ENCODE measurements at places on chromosomes 6 and 20.

DNA sequence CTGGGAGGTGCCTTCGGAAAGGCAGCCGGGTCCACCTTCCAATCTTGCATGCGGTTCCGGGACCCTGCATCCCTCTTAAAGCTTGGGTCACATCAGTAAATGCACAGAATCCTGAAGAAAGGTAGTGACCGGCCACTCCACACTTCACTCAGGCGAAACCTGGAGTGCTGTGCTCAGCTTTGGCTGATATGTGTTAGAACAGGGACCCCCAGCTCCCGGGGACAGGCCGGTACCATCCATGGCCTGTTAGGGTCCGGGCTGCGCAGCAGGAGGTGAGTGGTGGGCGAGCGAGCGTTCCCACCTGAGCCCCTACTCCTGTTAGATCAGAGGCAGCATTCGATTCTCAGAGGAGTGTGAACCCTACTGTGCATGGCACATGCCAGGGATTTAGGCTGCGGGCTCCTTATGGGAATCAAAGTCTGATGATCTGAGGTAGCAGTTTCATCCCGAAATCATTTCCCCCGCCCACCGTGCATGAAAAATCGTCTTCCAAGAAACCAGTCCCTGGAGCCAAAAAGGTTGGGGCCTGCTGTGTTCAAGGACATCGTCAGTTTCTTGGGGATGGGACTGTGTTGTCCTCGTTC lies 143.0 kb downstream of the ERMARD start:
- DNase-seq = no peak

DNA sequence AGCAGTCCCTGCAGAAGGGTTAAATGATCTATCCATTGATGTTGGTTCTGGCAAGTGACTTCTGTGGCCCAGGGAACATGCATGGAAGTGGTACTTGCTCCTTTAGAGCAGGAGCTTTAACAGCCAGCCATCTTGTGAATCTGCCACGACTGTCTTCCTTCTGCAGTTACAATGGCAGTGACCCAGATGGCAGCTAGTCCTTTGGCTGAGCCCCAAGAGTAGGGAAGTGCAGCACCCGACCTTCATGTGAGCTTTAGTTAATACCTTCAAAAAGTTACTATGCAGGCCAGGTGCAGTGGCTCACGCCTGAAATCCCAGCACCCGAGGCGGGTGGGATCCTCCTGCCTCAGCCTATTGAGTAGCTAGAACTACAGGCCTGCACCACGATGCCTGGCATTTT lies 66.4 kb downstream of the POPDC3 start:
- DNase-seq = no peak

DNA sequence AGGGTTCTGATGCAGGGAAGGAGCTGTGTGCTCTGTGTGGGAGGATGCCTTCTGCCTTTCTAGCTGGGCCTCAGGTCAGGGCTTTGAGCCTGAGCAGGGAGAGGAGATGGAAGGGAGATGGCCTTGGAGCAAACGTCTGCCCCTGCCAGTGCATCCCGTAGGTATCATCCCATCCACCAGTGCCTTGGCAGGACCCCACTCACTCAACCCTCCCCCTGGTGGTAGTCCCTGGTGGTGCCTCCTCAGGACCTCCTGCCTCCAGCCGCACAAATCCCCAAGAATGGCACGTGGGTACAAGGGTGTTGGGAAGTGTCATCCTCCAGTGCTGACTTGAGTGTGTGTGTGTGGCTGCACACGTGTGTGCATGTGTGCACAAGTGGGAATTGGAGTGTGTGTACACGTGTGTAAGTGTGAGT lies 23.1 kb upstream of the MICB start:
- no peak for DNase-seq

DNA sequence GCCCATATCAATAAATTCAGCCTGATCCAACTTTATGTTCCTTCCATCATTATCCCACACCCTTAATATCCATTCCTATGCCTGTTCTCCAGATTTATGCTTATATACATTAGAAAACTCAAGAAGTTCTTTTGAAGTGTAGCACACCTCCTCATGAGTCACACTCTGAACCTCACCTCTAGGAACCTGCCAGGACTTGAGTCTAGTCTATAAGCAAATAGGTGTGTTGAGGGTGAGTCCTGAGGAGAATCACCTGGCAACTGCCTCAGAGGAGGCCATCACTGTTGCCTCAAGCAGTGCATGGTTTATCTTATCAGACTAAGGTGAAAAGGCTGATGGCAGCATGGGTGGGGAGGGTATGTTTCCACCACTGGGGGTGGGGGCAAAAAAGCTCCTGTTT lies 496.7 kb downstream of the C6orf118 start:
- DNase-seq = no peak

DNA sequence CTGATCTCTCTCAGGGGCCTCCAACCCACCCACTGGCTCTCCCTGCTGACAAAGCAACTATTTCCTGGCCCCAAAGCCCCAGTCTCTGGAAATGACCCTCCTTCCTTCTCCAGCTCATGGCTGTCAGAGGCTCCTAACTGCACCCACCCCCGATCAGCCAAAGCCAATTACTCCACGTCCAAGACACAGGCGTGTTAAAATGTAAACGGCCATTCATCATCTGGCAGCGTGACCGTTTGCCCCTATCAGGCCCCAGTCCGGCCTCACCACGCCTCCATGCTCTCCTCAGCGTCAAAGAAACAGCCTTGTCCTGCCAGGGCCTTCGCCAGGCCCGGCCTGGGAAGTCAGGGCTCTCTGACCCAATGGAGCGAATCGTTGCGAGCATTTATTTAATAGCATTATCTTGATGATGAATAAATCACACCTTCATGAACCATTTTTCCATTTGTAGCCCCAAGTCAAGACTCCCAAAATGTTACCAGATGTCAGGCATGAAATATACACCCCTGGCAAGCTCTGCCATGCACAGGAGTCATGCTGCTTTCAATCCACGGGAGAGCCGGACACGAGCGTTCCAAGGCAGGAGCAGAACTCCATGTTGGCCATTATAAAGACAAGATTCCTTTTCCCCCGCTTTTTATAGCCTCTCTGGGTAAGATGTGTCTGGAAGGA lies 17.7 kb downstream of the RIPOR3 start:
- no peak for DNase-seq

GRCh38 chr6:33947047-33947446 lies 143.2 kb upstream of the MLN start:
- no peak for DNase-seq

- no peak for DNase-seq
Measured at GRCh38 chr6:13511913-13512717, 24.7 kb upstream of the GFOD1 start.

- no peak for DNase-seq
Measured at GRCh38 chr6:109082188-109082577, 12.5 kb downstream of the SESN1 start.

DNA sequence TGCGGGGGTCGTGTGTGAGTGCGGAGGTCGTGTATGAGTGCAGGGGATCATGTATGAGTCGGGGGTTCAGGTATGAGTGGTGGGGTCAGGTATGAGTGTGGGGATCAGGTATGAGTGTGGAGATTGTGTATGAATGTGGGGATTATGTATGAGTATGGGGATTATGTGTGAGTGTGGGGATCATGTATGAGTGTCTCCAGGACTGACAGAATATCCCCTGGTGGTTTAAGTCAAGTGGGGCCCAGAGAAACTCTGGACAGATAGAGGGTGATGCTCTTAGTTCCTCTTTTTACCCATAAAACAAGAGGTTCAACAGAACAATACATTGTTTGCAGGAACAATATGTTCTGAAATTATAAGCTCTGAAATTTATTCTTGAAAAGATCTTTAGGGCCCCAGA lies 131.9 kb downstream of the UST start:
- no peak for DNase-seq

DNA sequence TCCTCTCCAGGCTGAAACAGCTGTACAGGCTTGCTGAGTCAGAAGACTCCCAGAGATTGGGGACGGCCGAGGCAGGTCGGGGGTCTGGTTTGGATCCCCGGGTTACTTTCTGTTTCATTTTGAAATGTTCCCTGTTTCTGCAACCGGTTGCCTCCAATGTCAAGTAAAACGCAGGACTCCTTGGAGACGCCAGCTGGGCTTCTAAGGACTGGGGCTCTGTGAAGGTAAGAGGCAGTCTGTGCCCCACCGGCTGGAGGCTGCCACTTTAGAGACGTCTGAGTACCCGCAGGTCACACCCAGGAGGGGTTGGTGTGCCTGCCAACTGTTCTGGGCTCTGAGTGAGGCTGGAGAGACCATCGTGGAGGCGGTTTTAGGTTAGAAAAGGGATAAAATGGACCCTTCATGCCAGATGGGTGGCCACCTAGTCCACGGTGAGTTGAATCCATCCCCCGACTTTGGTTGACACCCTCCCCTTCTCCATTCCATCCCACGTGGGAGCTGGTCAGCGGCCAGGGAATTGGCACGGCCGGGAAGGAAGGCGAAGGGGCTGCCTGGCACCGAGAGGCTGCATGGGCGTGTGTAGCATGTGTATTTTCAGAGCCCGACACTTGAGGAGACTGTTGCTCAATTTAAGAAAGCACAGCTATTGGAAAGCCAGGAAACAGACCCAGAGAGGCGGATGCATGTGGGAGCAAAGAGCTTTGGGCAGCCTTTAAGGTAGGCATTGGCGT lies 240.9 kb downstream of the PHACTR1 start:
- no peak for DNase-seq

DNA sequence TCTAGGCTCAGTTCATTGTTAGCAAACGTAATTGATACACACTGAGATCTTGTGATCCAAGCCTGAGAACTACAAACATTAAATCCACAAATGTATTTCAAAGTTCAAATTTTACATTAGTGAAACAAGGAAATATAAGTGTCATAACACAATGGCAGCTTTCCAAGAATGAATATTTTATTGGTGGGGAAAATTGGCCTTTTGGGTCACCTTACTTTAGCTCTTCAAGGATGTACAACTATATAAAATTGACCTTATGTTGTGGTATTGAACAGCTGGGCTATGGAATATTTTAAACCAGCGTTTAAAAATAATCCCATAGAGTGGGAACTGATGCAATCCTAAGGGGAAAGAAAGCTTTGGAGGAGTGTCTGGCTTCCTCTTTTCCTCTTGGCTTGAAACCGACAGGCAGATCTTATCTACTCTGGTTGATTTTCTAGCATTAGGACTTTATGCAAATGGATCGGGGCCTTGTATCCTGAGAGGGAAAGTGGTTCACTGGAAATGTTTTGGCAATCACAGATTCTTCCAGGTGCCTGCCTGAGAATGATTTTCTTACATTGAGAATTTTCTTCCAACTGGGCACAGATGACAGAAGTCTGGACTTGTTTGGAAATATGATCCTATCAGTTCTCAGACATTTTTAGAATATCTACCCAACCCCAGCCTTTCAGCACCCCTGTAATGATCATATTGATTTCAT lies 184.8 kb upstream of the ECI2 start:
- DNase-seq = no peak

DNA sequence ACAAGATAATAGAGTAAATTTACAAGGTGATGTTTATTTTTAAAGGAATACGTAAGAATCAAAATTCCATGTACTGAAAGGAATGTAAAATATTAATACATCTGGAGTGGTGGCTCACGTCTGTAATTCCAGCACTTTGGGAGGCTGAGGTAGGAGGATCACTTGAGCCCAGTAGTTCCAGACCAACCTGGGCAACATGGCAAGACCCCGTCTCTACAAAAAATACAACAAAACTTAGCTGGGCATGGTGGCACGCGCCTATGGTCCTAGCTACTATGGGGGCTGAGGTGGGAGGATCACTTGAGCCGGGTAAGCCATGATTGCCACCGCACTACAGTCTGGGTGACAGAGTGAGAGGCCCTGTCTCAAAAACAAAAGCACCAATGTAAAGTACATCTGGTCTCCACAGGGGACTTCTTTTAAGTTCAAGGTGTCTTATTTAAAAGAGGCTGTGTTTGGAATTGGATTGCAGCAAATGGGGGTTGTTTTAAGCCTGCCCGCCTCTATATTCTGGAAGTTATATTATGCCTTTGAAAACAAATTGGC lies 36.9 kb downstream of the ARID1B start:
- DNase-seq = no peak

GRCh38 chr6:112233847-112234246 lies 20.5 kb downstream of the LAMA4 start:
- DNase-seq = no peak
